Stimulated activated CD4-positive, alpha-beta T cell treated with anti-CD3 and anti-CD28 coated beads, TNF-alpha, amount 100 ng/mL, for 4 hours (primary cell): ENCODE measurements at places on chromosomes 4 and X.
A peak's percentile ranks its signal among the peaks of the same experiment; 100 is the strongest.

- DNase-seq = no peak
Observed at GRCh38 chrX:149641432-149641831, 9.8 kb upstream of the TMEM185A start.

GRCh38 chrX:76148753-76149152, 24.1 kb upstream of the PBDC1 start:
- no peak for DNase-seq

- DNase-seq = no peak
Observed at GRCh38 chrX:20248592-20249192, 18.0 kb downstream of the RPS6KA3 start.

DNA sequence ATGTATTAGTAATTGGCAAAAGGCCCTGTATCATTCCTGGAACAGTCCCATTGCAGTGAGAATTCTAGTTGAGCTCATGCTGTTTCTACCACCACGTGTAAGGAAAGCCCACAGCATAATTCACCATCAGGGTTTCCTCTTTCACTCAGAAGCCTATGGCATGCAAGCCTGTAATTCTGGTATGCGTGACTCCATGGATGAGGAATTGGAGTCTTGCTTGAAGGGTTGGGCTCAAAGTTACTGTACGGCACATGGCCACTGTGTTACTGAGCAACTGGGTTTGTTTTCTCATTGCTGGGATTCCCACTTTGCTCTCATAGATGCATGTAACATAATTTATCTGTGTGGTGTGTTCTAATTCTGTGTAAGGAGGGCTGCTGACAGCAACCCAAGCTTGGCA, 132.3 kb upstream of the NR3C2 start:
- no peak for DNase-seq

- no peak for DNase-seq
Observed at GRCh38 chr4:151324752-151325110, 674 bp downstream of the SH3D19 start.

- no peak for DNase-seq
Observed at GRCh38 chr4:900721-901120, 31.4 kb downstream of the GAK start.

DNA sequence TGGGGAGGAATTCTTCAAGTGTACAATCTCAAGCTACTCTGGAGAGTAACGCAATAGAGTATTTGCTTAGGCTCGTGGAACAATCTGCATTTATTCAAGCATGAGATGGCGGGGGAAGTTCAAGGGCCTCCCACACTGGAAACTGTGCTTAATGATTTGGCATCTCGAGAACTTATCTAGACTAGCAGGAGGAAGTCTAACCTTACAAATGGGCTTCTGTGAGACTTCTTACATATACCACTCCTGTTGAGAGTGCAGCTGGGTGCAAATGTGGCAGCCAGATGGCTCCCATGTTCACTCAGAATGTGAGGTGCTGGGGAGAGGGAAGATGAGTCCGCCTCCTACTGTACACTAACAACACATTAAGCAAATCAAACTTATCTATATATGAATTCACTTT, 29.3 kb upstream of the PTPN13 start:
- no peak for DNase-seq

GRCh38 chrX:18174971-18175370, 45.7 kb downstream of the BEND2 start:
- no peak for DNase-seq

DNA sequence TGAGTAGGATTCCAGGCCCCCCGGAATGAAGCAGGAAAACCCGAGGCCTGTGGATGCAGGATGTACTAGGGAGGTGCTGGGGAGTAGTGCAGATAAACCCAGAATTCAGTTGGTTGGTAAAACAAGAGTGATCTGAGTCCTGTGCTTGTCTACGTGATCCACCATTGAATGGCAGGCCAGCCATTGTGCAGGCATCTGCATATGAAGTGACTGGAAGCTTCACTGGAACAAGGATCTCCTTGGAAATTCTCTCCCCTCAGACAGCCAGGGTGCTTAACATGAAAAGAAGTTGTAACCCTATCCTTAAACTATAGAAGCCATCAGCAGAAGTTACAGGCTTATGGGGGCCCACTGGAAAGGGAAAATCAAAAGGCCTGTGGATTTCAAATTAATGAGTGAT, 656 bp upstream of the GSPT2 start:
- DNase-seq = no peak

GRCh38 chrX:48891402-48892288, 5.9 kb downstream of the TIMM17B start:
- peak; percentile 52 for DNase-seq

DNA sequence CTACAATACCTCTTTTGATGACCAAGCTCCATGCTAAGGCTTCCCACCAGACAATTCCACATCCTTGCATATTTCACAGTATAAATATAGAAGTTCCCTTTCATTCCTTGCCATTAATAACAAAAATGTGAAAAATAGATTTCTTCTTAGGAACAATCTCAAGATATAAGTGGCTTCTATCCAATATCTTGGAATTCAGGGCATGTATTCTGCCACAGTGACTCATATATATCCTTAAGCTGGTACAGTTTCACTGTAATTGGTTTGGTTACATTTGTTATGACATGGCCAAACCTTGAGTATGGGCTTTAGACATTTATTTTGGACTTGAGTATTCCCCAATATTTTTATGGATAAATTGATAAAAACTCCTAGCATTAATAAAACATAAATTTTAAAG, 181.7 kb upstream of the DDX53 start:
- DNase-seq = no peak

- no peak for DNase-seq
Observed at GRCh38 chr4:21554500-21554899, 394.1 kb downstream of the KCNIP4 start.

- DNase-seq = no peak
Observed at GRCh38 chrX:40171513-40172400, 74.0 kb upstream of the BCOR start.

DNA sequence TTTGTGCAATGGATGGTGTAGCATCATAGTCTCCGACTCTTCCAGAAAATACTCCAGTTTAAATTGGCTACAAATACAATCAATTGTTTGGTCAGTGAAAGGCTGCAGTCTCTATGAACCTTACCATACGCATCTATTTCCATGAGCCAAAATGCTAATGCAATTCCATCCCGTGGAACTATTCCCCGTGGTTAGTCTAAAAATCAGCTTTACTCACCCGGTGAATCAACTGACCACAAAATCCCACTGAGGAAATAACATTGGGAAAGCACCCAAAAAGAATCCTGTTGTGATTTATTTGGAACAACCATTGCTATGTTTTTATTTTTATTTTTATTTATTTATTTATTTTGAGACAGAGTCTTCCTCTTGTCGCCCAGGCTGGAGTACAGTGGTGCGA, 87.1 kb downstream of the DHX15 start:
- DNase-seq = no peak

DNA sequence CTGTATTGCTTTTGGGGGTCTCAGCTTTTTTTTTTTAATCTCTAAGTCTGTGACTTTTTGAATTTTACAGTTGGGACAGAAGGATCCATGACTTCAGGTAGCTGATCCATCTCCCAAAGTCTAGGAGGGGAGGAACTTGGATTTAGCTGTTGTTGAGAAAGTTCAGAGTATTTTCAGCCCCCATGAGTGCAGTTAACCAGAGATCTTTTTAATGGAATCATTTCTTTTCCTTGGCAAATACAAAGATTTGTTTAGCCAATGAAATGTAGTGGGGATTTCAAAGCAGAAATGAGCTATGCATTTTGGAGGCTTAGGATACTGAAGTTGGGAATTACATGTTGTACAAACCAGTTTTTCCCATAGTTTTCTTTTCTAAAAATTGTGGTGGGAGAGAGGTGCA, 18.1 kb downstream of the FNIP2 start:
- DNase-seq = no peak

- no peak for DNase-seq
Observed at GRCh38 chr4:184883024-184883423, 57.3 kb upstream of the ACSL1 start.

- DNase-seq = no peak
Observed at GRCh38 chr4:177214935-177215334, 94.7 kb upstream of the NEIL3 start.

GRCh38 chr4:24775032-24775605, 20.3 kb upstream of the SOD3 start:
- no peak for DNase-seq

DNA sequence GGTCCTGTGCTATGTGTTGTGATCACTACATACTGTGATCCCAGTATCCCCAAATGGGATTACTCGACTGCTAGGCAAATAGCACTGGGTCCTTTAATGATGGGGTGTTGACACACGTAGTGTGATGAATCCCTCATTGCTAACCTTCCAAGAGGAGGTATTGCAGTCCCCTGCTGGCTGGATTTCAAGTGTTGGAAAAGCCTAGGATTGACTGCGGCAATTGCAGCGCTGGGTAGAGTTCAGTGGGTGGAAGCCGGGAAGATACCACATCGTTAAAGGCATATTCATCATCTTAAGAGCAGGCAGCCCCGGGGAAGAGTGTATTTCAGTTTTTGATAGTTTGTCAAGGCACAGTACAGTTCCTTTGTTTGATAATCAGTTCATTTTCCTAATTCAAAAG, 159.9 kb downstream of the TRIML1 start:
- no peak for DNase-seq

DNA sequence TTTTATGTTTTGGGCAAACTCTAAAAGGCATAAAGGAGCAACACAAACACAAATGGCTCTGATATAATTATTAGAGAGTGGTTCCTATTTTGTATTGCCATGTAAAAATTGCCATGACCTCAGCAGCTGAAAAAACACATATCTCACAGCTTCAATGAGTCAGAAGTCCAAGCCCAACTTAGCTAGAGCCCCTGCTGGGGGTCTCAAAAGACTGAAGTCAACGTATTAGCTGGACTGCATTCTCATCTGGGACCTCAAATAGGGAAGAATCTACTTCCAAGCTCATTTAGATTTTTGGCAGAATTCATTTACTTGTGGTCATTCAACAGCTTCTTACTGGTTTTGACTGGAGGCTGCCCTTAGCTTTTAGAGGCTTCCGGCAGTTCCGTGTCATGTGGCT, 47.4 kb downstream of the FREM3 start:
- no peak for DNase-seq

GRCh38 chr4:134645778-134646177, 444.2 kb upstream of the PABPC4L start:
- no peak for DNase-seq

- no peak for DNase-seq
Observed at GRCh38 chr4:168978001-168978700, 31.9 kb downstream of the CBR4 start.

DNA sequence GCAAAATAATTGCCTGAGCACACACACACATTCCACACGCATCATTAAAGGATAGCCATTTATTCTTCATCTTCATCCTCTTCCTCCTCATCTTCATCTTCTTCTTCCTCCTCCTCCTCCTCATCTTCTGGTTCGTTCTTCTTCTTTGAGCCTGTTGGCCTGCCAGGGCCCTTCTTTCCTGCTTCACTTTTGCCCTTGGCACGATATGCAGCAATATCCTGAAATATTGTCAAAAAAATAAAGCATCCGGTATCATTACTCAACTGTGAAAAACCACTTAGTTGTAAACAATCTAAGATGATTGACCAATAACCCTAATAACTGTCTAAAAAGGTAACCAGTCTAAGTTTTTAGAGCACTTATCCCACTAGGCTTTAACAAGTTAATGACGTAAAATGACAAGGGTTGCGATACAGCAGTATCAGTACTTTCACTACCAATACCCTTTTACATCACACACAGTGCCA, 2.1 kb downstream of the HMGB2 start:
- DNase-seq = no peak

DNA sequence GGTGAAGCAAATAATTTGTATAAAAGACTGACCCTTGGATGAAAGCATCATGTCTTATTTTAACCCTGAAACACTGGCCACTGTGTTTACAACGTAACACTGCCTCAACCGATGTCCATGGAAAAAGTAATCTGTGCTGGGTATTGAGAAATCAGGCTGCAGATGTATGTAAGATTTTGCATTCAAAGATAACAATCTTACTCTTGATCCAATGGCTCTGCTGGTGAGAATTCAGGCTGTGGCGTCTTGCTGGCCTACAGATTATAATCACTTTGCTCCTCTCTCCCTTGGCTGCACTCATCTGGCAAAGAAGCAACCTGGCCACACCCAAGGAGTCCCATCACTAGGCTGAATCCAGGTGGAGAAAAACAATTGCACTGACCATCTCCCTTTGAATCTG, 7.5 kb downstream of the ADGRA3 start:
- DNase-seq = no peak

GRCh38 chr4:98890702-98891455, 38.1 kb downstream of the EIF4E start:
- DNase-seq = no peak

DNA sequence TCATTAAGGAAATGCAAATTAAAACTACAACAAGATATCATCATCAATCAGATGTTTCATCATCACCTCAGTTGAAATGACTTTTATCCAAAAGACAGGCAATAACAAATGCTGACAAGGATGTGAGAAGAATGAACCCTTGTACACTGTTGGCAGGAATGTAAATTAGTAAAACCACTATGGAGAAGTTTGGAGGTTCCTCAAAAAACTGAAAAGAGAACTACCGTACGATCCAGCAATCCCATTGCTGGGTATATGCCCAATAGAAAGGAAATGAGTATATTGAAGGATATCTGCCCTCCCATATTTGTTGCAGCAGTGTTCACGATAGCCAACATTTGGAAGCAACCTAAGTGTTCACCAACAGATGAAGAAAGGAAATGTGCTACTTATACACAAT, 50.6 kb upstream of the STARD8 start:
- no peak for DNase-seq

GRCh38 chrX:72316408-72317110, 10.8 kb upstream of the CITED1 start:
- no peak for DNase-seq

- DNase-seq = no peak
Observed at GRCh38 chr4:151675411-151675971, 85.3 kb downstream of the GATB start.

DNA sequence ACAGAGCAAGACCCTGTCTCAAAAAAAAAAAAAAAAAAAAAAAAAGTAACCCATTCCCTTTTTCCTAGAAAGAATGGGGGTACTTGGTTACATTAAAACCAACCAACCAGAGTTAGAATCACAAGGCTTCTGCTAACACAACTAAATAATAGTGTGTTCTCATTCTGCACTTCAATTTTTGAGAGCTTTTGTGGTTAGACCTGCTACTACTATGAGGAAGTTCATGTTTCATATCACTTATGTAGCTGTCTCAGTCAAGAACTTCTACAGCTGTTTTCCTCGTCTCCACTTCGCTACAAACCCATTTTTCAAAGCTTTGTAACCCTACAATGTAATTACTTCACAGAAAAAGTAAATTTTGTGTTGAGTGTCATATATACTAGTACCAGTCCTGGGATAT, 58.3 kb downstream of the PDHA2 start:
- no peak for DNase-seq

GRCh38 chrX:15663439-15663838, 1.2 kb downstream of the CLTRN start:
- no peak for DNase-seq

GRCh38 chr4:118390121-118390520, 37.3 kb upstream of the PRSS12 start:
- DNase-seq = no peak

DNA sequence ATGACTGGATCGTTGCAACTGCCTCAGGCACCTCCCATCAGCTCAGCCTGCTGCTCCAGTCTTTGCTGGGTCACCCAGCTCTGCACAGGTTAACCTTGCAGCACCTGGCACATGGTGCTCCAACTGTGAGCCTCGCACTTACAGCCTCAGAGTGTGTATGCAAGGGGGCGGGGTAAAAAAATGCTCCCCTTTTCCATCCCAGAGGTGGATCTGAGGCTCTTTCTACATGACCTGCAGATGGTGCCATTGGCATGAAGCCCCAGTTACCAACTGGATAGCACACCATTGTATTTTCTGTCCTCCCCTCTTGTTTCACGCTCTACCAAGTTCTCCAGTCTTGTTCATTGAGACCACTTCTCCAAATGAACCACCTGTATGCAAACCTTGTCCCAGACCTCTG, 46.2 kb upstream of the TRPC3 start:
- DNase-seq = no peak
